ENCODE measurements at places on chromosomes 13 and 19.
A peak's percentile ranks its signal among the peaks of the same experiment; 100 is the strongest.

GRCh38 chr19:4068047-4068966 is 1.6 kb upstream of the ZBTB7A start:
- DNase-seq, result no peak

DNA sequence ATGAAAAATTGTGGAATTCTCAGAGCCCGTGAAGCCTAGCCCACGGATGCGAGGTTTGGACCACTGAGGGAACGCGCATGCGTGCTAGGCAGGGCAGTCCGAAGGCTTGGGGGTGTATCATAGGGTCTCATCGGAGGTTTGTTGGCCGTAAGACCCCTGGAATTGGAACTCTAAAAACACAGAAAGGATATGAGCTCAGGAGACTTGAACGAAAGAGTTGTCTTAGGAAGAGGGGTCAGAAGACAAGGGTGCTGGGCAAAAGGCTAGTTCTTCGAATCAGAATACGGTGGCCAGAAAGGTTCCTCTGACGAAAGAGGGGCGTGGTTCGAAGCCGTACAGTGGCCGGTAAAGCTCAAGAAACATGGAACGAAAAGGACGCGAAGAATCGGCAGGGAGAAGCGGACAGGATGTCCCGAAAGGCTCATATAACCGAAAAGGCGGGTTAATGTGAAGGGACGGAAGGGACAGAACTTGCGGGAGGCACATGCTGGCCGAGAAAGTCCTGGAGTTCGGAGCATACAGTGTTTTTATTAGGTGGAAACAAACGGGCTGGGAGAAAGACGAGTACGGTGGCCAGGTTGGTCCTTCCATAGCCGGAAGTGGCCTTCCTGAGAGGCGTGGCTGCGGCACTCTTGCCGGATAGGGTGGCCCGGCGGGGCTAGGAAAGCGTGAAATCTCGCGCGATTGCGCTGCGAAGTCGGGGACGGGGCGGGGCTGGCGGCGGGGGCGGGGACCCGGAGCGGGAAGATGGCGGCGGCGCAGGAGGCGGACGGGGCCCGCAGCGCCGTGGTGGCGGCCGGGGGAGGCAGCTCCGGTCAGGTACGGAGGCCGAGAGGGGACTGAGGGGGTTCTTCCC is at the start of gene CLPTM1:
CLPTM1 (plus strand) TSS at position 732 of the 856 bp plus-strand sequence; CDS start at position 748, 16 bp downstream.
- DNase-seq, result peak; percentile 96

- DNase-seq, result no peak
These were observed 15.7 kb downstream of the PBX4 start for GRCh38 chr19:19602713-19603324.

DNA sequence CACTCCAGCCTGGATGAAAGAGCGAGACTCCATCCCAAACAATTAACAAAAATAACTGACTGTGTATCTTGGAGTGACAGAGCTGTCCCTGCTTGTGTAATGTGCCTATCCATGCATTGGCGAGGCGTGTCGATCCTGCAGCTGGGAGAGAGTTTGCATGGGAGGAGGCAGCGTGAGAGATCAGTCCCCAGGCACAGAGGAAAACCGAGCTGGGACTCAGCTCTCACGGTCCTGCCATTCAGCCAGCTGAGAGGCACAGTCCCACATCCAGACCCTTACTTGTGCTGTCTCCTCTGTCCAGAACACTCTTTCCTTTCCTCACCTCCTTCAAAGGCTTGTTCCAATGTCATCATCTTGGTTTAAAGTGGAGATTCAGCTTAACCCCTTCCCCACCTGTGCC is 11.9 kb upstream of the SULT2B1 start:
- DNase-seq, result no peak

GRCh38 chr19:46609511-46610412 is 8.6 kb downstream of the CALM3 start:
- DNase-seq, result no peak

DNA sequence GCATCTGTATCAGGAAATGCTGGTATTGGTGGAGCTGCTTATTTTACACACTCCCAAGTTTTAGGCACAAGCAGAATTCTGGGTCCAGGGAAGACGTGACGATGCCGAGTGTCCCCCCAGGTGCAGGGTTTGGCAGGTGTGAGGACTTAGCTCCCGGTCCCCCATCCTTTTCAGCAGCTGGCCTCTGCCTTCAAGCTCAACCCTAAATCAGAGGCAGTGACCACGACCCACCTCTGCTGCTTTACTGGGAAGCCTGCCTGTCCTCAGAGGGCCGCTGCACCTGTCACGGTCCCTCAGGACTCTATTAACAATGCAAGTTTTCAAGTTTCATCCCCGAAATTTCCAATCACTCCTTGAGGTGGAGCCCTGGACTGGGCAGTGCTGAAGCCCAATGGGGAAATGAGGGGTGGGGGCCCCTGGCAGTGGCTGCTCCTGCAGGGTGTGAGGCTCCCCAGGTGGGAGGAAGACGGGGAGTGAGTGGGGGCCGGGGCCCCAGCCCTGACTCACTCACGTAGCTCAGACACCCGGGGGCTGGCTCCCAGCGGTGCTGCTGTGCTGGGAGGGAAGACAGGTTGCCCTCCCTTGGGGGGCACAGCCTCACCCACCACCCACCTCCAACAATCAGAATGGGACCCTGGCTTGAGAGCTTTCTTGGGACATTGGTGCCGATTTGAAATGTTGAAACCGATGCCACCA is 92.6 kb upstream of the MCF2L start:
- no peak for DNase-seq

GRCh38 chr19:43839139-43839538 is 12.0 kb downstream of the ZNF283 start:
- DNase-seq, result no peak

- DNase-seq, result no peak
These were observed 11.9 kb upstream of the PIK3R2 start for GRCh38 chr19:18141031-18141430.

- no peak for DNase-seq
These were observed 403.1 kb downstream of the SPRY2 start for GRCh38 chr13:79937771-79938216.

- no peak for DNase-seq
These were observed 11.6 kb upstream of the FPR3 start for GRCh38 chr19:51783372-51783771.

- no peak for DNase-seq
These were observed 15.8 kb downstream of the TECR start for GRCh38 chr19:14544977-14545715.

DNA sequence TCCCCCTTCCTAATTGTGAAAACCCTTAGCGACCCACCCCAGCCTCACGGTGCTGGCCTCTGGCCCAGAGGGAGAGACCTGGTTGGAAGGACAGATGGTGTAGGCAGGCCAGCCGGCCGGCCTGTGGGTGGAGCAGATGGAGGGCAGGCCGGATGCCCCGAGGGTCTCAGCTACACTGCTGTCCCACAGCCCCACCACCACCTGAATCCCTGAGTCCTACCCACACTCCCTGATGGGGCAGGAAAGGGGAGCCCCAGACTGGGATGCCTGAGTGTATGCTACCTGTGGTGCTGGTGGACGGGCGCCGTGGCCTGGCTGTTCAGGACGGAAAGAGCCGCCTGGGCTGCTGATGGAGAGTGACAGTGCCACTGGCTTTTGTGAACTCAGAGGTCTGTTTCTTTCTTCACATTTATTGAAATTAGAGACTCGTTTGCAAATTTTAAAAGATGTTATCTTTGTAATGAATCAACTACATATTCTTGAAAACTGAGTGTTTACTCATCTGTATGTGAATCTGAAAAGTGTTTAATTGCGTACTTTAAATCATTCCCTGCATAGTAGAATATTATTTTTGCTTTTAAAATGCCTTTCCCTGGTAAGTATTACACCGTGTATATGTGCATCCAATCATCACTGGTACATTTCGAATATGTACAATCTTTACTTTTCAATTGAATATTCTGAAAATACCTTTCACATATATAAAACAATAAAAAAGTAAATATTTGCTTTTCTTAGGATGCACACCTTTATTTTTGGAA is 35.7 kb downstream of the TFDP1 start:
- no peak for DNase-seq

DNA sequence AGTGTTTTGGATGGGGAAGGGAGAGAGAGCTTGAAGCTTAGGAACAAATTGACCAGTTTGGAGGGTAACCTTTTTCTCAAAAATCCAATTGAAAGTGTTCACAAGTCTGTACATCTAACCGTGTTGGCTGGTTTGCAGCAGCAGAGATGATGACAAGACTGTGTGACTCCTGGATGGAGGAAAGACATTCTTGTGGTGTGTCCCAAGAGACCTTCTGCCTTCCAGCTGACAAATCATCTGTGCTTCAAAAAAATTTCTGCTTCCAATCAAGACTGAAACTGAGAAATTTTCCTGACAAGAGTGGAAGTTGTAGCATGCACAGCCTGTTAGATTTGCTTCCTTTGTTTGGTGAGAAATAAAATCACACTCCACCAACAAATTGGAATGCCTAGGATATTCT is 56.2 kb downstream of the LACC1 start:
- DNase-seq, result no peak

- peak; percentile 52 for DNase-seq
These were observed 40.8 kb upstream of the ISYNA1 start for GRCh38 chr19:18478545-18479311.

DNA sequence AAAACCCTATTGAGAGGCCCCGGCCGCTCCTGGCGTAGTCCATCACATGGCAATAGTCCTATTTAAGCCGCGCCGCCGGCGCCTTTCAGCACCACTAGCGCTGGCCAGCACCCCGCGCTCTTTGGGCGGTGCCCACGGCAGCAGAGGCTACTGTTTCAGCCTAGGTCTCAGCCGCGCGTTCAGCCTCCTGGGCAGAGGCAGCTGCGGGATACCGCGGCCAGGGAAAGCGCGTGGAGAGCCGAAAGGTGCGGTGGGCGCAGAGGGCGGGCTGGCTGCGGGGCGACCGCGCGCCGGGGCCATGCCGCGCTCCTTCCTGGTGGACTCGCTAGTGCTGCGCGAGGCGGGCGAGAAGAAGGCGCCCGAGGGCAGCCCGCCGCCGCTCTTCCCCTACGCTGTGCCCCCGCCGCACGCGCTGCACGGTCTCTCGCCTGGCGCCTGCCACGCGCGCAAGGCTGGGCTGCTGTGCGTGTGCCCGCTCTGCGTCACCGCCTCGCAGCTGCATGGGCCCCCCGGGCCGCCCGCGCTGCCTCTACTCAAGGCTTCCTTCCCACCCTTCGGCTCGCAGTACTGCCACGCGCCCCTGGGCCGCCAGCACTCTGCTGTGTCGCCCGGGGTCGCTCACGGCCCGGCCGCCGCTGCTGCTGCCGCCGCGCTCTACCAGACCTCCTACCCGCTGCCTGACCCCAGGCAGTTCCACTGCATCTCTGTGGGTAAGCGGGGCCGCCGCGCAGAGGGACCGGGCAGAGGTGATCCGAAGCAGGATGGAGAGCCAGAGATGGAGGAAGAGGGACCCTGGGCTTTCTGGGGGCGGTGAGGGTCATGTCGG is at the start of gene GSX1:
GSX1 (plus strand) TSS at position 91 of the 826 bp plus-strand sequence; CDS start at position 299, 208 bp downstream.
- peak; percentile 7 for DNase-seq

GRCh38 chr13:110045202-110045601 is 258.8 kb upstream of the IRS2 start:
- no peak for DNase-seq

DNA sequence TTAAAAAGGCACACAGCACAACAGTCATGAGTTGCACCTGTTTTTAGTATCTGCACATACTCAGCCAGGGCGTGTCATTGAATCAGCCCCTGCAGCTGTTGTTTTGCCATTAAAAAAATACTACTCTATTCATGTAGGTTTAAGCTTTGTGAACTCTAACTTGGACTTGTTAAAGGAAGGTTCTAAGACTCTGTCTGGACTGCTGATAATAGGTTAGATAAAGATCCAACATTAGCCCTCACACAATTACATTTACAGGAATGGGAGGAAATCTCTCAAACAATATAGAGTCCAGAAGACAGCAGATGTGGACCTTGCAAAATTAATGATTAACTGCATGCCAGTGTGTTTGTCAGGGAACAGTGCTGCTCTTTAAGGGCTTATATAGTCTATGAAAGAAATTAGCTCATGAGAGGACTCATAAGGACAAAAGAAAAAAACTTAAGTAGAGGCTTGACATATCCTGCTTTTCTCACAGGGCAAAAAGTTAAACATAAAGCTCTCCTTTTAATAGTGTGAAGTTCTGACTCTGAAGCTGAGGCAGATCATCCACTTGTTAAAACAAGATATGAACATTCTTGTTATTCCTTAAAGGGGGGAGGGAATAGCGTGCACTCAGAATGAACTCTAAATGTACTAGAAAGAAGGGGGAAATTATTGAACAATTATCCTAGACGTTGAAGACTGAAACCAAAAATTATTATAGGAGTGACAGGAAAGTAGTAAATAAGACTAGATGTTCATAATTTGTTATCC is 243.6 kb downstream of the NDFIP2 start:
- DNase-seq, result no peak

- no peak for DNase-seq
These were observed 2236.5 kb downstream of the PCDH9 start for GRCh38 chr13:64993514-64994164.

- DNase-seq, result no peak
These were observed 102.0 kb downstream of the DCLK1 start for GRCh38 chr13:36029166-36029565.

DNA sequence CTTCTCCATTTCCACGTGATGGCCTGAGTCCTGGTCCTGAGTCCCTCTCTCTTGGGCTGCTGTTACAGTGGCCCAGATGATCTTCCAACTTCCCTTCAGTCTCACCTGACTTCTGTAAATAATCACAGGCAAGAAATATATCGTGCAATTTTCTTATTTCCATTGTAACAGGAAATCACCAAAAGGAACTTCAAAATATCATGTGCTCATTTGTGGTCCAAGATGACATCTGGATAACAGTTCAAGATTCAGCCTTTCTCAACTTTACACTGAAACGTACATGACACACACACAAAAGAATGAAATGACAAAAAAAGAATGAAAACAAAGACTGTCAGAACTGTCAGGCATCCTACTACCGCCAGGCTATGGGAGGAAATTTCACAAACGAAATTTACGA is 22.0 kb upstream of the RAP2A start:
- DNase-seq, result no peak

DNA sequence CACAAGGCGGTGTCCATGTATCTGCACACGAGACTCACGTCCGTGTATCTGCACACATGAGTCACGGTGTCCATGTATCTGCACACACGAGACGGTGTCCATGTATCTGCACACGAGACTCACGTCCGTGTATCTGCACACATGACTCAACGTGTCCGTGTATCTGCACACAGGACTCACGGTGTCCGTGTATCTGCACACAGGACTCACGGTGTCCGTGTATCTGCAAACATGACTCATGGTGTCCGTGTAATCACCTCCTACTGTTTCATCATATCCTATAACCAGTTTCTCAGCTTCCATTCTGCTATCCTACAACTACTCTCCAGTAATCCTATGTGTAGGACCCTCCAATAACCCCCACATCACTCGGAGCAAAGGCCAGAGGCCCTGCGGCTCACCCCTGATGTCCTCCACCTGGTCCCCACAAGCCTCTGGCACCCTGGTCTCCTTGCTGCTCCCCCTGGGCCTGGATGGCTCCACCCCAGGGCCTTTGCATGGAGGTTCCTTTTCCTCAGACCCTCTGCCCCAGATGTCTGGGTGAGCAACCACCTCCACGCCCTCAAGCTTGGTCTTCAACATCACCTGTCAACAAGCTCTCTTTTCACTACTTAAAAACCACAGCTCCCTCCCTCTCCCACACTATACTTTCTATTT is 2.5 kb upstream of the TMEM255B start:
- DNase-seq, result no peak

Measured in activated CD4-positive, alpha-beta T cell treated with anti-CD3 and anti-CD28 coated beads for 4 hours (primary cell).